Placental pericyte (primary cell): ENCODE measurements at places on chromosomes 2 and 18. TPM values are rescaled to one million over a fixed set of nuclear protein-coding genes. Genes with fewer than 3 reads are reported as not detected.

RNF125 gene
- 0.14 TPM in 1 of 2 replicates, not detected in the other for total RNA-seq

DUSP19 gene
- total RNA-seq, result 0.88 and 2.9 TPM in 2 replicates

HAAO gene
- 0.14 and 0.66 TPM in 2 replicates for total RNA-seq

CACNB4 gene
- total RNA-seq, result under 0.01 and 0.14 TPM in 2 replicates

GPR45 gene
- 0.22 TPM in 1 of 2 replicates, not detected in the other for total RNA-seq

PRSS56 gene
- total RNA-seq, result not detected in 2 replicates

PLA2R1 gene
- 1.8 and 4.9 TPM in 2 replicates for total RNA-seq

MC2R gene
- total RNA-seq, result not detected in 2 replicates

LCLAT1 gene
- total RNA-seq, result 7.7 and 18.0 TPM in 2 replicates

SULT1C4 gene
- 0.14 TPM in 1 of 2 replicates, not detected in the other for total RNA-seq

MYCN gene
- 2.1 TPM in 1 of 2 replicates, not detected in the other for total RNA-seq

TIGD1 gene
- 5.4 and 5.5 TPM in 2 replicates for total RNA-seq

SKA1 gene
- total RNA-seq, result 2.0 and 36.8 TPM in 2 replicates

TRPM8 gene
- 0.14 TPM in 1 of 2 replicates, not detected in the other for total RNA-seq

UGT1A3 gene
- total RNA-seq, result not detected in 2 replicates

TTN gene
- under 0.01 TPM in 2 replicates for total RNA-seq

KIAA2012 gene
- not detected in 2 replicates for total RNA-seq

MOGAT1 gene
- total RNA-seq, result not detected in 2 replicates

RNF144A gene
- total RNA-seq, result 0.22 and 3.9 TPM in 2 replicates

RIT2 gene
- total RNA-seq, result not detected in 2 replicates

TMEM247 gene
- total RNA-seq, result 0.43 and 0.44 TPM in 2 replicates

PMS1 gene
- 24.1 and 24.5 TPM in 2 replicates for total RNA-seq

SCN9A gene
- 3.3 and 60.1 TPM in 2 replicates for total RNA-seq

SCYGR3 gene
- not detected in 2 replicates for total RNA-seq

KCNIP3 gene
- 0.57 and 0.88 TPM in 2 replicates for total RNA-seq

CCBE1 gene
- total RNA-seq, result 0.44 and 8.7 TPM in 2 replicates

CDH19 gene
- total RNA-seq, result not detected in 2 replicates

DSG4 gene
- not detected in 2 replicates for total RNA-seq
